ENCODE measurements at places on chromosomes 16 and 17.

GRCh38 chr16:66740010-66740409 lies 11.4 kb downstream of the DYNC1LI2 start:
- DNase-seq, result no peak

- DNase-seq, result no peak
These were observed 30.8 kb downstream of the MYO1D start for GRCh38 chr17:32846143-32846542.

DNA sequence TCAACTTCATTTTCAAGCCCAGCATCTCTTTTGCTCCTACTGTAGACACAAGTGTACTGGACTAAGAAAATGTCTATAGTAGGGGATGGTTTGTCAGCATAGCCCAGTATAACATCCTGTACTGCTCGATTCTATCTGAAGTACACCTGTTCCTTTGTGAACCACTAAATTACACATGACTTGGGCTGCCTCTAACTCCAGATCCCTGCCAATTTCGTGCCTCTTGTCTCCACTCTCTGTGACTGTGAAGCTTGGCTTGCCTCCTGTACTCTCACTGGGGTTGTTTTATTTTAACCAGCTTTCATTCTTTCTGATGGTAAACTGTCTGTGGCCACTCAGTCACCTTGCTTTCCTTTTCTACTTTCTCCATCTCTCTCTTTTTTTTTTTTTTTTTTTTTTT lies 24.5 kb downstream of the GFOD2 start:
- no peak for DNase-seq

- DNase-seq, result no peak
These were observed 54.4 kb upstream of the PABPN1L start for GRCh38 chr16:88920618-88921590.

GRCh38 chr17:9204637-9205329 lies 183.5 kb downstream of the NTN1 start:
- DNase-seq, result no peak

GRCh38 chr16:11004973-11005610 lies 60.7 kb downstream of the CLEC16A start:
- no peak for DNase-seq

DNA sequence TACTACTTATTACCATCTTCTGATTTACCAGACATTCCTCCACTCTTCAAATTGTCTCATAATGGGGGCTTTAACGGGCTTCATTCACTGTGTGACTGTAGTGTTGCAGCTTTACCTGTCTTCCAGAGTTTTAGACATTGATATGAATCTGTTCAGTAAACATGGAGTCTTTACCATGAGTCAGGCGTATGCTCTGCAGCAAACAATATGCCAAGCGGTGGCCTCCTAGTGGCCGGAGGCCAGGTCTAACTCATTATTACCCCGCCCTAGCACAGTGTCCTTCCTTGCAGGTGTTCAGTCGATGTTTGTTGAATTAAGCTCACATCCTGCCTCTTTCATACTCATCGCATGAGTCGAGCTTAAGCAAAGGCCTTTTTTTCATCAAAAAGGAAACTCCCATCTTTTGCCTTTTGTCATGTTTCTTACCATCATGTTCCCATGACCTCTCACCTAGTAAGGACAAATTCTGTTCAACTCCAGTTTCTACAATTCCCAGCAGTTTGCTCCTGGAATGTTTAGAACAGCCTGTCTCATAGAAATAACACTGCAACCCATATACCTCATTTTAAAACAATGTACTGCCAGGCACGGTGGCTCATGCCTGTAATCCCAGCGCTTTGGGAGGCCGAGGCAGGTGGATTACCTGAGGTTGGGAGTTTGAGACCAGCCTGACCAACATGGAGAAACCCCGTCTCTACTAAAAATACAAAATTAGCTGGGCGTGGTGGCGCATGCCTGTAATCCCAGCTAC lies 39.4 kb downstream of the TUBD1 start:
- peak; percentile 50 for DNase-seq

DNA sequence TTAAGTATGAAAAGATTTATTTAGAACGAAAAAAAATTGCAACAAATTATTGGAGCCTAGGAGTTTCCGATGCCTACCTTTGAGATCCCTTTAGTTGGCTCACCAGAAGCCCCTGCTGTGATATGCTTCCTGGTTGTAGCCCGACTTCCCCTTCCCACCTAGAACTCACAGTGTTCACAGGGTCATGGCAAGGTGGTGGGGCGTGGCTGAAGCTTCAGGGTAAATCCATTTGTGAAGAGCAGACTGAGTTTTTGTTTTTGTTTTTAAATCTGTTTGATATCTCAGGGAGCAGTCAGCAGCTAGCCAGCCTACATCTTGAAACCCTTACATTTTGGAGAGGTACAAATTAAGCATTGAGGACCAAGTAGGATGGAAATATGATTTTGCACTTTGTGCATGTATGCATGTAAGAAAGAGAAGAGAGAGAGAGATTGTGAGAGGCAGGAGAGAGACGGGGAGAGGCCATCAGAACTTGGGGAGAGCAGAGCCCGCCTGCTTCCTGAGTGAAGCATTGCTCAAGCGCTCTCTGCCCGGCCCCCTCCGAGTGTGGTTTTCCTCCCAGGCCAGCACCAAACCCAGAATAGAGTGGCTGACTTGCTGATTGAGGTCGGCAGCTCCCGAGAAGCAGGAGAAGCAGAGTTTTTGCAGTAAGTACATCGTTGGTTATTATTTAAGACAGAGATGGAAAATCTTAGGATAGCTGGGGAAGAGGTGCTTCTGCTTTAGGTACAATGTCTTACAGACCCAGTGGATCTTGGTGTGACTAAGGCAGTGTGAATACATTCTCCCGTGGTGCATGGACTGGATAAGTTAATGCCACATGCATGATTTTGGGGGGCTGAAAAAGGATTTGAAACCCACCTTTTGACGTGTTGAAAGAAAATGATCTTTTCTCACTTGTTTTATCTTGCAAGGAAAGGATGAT lies 64.2 kb downstream of the SPECC1 start:
- DNase-seq, result peak; percentile 14

DNA sequence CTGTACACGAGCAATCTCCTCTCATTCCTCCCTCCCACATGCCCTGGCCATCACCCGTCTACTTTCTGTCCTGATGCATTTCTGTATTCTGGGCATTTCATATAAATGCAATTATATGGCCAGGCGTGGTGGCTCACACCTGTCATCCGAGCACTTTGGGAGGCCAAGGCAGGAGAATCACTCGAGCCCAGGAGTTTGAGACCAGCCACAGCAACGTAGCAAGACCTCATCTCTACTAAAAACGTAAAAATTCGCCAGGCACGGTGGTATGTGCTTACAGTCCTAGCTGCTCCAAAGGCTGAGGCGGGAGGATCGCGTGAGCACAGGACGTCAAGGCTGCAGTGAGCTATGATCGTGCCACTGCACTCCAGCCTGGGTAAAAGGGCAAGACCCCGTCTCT lies 4.8 kb downstream of the MEAK7 start:
- no peak for DNase-seq

DNA sequence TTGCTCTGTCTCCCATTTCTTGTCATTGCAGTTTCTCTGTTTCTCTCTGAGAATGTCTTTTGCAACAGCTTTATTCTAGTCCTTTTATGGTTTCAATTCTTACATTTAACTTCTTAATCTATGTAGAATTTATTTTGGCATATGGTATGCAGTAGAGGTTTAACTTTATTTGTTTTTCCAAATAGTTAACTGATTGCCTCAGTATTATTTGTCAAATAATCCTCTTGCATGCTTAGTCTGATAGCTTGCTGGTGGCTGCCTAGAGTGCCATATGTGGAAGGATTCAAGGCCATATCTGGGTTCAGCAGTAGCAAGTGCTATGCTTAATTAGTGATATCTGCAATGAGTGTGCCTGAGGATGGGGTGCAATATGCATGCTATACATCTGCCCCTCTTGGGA lies 6.9 kb downstream of the SNTB2 start:
- no peak for DNase-seq

- DNase-seq, result no peak
These were observed 525 bp downstream of the CD2BP2 start for GRCh38 chr16:30354423-30355143.

DNA sequence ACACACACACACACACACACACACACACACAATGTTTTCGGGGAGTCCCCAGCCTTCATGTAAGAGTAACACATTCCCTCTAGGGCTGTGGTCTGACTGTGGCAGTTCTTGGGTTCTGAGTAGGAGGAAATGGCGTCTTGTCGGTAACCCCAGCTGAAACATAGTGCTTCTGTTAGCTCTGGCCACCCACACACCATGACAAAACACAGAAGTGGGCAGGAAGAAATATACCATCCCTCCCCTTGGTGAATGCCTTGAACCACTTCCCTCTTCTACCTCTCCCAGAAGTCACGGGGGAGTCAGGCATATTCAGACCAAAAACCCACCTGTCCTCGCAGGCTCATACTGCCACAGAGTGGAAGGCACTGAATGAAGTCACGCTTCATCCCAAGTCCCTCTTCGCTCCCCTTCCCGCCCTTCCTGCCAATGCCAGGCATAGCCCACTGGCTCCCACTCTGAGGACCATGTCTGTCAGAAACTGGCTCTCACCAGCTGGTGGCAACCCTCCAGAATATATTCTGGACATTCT lies 11.5 kb downstream of the SLC35B1 start:
- peak; percentile 83 for DNase-seq

DNA sequence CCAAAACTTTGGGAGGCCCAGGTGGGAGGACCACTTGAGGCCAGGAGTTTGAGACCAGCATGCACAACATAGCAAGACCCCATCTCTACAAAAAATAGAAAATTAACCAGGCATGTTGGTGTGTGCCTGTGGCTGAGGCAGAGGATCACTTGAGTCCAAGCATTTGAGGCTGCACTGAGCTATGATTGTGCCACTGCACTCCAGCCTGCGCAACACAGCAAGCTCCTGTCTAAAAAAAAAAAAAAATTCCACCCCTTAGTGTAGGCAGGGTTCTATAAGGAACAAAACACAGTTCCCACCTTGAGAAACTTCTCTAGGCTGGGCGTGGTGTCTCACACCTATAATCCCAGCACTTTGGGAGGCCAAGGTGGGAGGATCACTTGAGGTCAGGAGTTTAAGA lies 36.3 kb upstream of the HAPSTR1 start:
- DNase-seq, result no peak

GRCh38 chr16:1197237-1197866 lies 27.7 kb downstream of the TPSG1 start:
- DNase-seq, result no peak

- DNase-seq, result no peak
These were observed 56.3 kb downstream of the SOX9 start for GRCh38 chr17:72176951-72177660.

- DNase-seq, result peak; percentile 30
These were observed 7.0 kb downstream of the NOS2 start for GRCh38 chr17:27793168-27793905.

DNA sequence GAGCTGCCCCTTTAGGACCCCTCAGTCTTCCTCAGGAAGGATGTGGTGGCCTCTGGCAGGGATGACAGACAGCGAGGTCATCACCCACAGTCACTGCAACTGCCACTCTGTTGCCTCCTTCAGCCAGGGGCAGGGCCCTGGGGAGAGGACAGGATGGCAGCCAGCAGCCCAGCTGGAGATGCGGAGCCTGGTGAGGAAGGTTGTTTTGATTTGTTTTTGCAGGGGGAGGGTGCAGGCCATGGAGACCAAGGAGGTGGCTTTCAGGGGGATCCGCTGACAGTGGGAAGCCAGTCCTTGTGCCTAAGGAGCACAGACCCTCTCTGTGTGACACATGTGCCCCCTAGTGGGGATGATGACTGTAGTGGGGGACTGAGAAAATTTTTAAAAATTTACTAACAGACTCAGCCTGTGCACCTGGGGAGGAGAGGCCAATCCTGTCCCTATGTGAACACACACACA lies 7.4 kb downstream of the PRCD start:
- no peak for DNase-seq

DNA sequence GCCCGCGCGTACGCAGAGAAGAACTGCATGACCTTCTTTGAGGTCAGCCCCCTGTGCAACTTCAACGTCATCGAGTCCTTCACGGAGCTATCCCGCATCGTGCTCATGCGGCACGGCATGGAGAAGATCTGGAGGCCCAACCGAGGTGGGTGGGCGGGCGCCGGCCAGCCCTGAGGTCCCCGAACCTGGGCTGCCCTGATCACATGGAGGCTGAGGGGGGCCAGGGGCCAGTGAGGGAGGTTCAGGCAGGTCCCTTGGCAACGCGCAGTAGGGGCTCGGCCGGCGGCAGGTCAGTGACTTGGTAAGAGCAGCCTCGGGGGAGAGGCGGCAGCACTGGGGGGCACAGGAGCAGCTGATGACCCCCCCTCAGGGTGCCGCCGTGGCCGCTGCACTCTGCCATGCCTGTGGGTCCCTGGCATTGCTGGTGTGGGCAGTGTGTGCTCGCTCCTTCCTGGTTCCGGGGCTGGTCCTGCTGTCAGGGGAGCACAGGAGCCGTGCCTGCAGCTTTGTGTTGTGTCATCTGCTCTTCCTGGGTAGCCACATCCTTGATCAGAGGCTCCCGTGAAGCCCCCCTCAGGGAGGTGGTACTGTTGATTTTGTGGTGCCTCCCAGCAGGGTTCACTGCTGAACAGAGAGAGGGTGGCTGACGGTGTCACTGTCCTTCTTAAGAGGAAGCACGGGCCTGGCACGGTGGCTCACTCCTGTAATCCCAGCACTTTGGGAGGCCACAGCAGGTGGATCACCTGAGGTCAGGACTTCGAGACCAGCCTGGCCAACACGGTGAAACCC lies 4.6 kb upstream of the WFIKKN1 start:
- no peak for DNase-seq

- DNase-seq, result no peak
These were observed 20.7 kb downstream of the TRAP1 start for GRCh38 chr16:3696425-3697218.

DNA sequence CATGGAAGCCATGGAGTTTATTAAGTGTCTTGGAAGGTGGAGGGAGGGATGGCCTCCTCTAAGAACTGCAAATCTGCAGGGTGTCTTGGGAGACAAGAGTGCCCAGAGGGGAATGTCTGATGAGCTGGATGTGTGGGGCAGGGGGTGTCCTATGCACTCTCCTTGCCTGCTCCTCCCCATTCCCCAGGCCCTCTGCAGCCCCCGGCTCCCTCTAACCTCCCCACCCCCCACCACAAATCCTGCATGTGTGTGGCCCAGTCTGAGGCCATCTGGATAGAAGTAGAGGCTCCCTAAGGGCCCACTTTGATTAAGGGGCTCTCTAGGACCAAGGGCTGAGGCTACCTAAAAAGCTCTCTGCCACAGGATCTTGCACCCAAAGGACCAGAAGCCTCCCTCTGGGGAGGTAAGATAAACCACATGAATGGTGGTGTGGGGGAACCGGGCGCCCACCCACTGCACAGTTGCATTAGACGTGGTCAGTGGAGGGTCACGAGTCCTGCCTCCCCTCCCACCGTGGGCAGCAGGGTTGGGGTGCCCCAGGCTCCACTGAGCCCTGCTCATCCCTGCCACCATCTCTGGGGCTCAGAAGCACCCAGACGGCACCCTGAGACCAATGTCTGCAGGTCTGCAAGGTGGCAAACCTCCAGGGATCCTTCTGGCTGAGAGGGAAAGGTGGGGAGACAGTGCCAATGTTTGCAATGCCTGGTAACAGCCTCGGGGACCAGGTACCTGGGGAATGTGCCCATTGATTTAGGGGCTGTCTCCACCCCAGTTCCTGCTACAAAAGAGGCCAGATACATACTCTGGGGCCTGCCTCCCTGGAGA lies 618 bp downstream of the AANAT start:
- no peak for DNase-seq

DNA sequence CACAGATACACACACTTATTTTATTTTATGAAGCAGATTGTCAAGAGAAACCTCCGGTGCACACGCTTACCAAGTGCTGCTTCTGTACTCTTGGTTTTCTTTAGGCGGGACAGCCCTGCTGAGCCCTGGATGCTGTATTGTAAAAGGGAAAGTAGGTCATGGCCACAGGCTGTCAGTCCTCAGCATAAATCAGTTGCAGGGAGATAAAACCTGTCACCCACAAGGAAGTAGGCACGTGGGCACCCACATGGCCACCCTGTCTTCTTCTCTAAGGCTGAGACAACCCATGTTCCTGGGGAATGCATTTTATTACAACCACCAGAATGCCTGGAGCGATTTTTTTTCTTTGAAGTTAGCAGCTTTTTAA lies 59.3 kb downstream of the ASIC2 start:
- DNase-seq, result no peak
